ENCODE measurements at places on chromosomes 3 and 15.

- no peak for DNase-seq
Observed at GRCh38 chr3:68504201-68504600, 428.1 kb downstream of the TAFA4 start.

GRCh38 chr3:141452045-141452444 is 34.8 kb upstream of the RASA2 start:
- DNase-seq, result peak; percentile 64

- DNase-seq, result peak; percentile 71
Observed at GRCh38 chr15:76575274-76575673, 238.7 kb downstream of the ISL2 start.

DNA sequence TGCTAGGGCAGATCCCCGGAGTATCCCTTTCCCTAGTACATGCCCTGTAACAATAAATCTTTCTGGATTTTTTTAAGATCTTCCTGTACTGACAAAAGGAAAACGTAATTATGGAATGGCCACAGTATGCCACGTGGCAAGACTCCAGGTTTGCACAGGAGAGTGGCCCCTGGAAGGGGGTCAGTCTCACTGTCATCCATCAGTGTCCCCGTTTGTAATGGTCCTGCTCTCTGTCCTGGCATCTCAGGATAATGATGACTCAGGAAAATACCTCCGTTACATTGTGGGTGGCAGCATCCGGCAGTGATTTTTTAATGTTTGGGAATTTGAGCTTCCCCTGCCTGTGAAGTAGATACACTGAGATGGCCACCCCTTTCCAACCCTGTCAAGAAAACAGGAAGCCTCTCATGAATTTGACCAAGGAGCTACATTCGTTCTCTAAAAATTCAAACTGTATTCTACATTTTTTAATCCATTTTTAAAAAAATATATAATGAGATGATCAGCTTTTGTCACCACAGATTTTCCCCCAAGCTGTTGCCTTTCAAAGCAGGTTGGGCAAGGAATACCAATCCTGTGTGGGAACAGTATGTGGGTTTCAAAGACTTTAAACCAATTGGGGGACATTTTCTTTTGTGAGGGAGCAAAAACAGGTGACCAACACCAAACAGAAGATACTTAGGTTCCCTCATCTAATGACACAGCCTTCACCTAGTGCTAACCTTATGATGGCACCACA is 110.4 kb downstream of the C3orf70 start:
- DNase-seq, result no peak

- no peak for DNase-seq
Observed at GRCh38 chr15:74215958-74216357, 13.4 kb upstream of the STRA6 start.

DNA sequence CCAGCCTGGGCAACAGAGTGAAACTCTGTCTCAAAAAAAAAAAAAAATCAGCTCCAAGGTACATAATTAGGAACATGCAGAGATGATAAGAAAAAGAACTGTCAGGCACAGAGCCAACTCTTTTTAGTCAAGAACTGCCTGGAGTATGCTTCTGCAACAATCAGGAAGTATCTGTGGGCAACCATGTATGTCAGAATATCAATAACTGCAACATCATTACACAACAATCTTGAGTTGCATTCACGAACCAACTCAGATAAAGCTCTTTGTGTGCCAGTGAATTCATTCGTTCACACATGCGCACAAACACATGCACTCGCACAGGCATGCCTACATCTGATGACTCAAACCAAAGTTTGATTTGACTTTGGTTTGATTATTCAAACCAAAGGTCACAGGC is 32.1 kb downstream of the EFHB start:
- no peak for DNase-seq

DNA sequence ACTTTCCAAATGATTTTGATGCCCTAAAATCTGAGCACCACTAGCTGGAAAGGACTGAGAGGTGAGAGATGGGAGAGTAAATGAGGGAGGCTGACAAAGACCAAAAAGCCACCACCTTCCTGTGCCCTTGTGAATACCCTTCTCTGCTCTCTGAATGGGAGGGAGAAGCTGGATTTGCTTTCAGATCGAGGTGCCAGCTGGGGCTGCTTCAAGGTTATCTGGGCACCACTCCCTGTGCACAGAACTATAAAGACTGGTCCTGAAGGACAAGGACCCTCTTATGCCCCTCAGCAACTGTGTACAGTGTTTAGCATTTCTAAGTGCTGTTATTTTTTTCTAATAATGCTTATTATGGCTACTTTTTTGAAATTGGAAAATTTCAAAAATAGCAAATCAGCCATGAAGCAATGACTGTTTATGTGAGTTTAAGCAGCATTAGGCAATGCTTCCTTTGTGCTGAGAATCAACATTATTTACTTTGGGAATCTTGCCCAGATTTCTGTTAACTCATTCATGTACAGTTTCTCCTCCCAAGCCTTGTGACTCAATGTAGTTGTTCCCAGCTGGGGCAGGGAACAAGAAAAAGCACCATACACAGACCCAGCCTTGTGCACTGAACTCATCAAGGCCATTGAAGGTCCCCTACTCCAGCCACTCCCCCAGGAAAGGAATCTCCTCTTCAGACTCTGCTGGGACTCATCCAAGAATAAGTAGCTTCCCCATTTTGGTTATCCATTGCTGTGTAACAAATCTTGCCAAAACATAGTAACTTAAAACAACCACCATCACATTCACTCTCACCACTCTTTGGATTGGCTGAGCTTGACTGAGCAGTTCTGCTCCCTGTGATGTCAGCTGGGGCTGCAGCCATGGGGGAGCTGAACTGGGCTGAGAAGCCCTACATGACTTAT is 37.3 kb upstream of the CDV3 start:
- no peak for DNase-seq

GRCh38 chr3:85570819-85571218 is 612.0 kb downstream of the CADM2 start:
- no peak for DNase-seq

DNA sequence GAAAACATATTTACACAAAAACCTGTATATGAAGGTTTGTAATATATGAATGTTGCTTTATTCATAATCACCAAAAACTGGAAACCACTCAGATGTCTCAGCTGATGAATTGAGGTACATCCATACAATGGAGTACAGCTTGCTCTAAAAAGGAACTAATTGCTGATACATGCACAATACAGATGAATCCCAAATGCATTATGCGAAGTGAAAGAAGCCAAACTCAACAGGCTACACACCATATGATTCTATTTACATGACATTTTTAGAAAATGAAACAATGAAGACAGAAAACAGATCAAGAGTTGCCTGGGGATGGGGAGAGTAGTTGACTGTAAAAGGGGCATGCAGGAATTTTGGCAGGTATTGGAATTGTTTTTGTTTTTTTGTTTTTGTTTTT is 95.5 kb downstream of the IQCH start:
- no peak for DNase-seq

GRCh38 chr15:78453447-78453846 is 15.4 kb downstream of the IREB2 start:
- no peak for DNase-seq

DNA sequence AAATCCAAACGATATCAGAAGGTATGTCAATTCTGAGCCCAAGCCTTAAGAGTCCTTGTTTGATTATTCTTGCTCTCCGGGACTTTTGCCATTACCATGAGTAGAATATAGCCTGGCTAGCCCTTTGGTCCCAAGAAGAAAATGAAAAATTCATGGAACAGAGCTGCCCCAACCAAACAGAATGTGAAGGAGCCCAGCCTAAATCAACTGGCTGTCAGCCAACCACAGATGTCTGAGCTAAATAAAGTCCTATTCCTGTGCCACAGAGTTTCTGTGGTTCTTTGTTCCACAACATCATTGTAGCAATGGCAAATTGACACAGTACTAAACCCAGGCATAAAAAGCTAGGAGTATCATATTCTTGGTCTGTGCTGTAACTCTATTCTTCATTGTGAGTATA is 185.2 kb downstream of the CPNE4 start:
- DNase-seq, result no peak

DNA sequence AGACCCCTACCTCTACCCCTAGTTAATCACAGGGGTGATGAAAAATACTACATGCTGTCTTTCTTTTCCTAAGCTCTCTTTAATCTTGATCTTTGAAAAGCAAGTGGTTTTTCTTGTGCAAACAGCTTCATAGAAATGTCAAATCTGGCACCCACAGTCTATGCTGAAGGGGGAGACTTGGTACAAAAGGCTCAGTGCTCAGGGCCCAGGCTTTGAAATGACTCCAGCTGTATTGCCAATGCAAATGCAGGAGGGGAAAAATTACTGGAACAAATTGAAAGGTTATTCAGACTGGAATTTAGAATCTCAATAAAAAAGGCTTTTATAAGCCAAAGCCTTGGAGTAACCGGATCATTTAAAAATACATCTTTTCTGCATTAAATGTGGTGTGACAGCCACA is 223.9 kb downstream of the LRTM1 start:
- no peak for DNase-seq

DNA sequence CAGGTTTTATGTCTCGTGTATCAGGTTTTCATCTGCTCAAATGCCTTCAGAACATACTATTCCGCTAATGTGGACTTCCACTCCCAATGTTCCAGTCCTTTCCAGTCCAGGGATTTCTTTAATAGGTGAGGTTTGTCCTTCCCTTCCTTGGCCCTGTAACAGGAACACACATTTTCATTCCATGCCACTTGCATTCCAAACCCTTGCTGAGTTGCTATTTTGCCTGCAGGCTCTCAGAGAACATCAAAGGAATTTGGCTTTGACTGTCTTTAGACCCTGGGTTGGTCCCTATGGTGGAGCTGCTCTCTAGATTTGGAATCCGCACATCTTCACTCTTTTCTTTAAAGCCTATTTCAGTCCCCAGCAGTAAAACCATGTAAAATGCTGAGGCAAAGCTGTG is 12.3 kb upstream of the ALCAM start:
- DNase-seq, result no peak

GRCh38 chr3:149494022-149494758 is 19.7 kb downstream of the TM4SF4 start:
- DNase-seq, result peak; percentile 45

- no peak for DNase-seq
Observed at GRCh38 chr3:189789432-189789831, 158.2 kb downstream of the TP63 start.

DNA sequence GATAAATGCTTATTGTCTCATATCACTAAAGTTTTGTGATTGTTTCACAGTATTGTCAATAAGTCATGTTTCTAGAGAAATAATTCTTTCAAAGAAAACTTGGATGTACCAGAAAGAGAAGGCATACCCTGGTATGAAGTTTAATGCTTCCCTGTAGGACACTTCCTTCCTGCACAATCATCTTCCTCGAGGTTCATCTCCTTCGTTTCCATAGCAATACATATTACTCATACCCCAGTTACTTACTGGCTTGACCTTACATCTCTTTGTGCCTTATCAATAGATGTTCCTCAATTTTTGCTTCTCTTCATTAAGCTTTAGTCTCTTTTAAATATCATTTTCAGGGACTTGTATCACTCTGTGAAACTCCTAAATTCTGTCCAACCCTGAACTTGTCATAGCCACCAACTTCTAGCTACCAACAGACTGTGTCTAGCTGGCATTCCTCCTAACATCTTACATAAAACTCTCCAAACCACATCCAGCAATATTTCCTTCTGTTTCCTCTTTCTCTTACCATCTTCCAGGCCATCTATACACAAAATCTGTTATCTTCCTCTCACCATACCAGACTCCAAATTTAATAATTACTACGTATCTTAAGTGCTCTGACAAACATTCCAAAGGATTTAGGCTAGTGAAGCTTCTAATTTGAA is 134.3 kb downstream of the GADL1 start:
- DNase-seq, result no peak

DNA sequence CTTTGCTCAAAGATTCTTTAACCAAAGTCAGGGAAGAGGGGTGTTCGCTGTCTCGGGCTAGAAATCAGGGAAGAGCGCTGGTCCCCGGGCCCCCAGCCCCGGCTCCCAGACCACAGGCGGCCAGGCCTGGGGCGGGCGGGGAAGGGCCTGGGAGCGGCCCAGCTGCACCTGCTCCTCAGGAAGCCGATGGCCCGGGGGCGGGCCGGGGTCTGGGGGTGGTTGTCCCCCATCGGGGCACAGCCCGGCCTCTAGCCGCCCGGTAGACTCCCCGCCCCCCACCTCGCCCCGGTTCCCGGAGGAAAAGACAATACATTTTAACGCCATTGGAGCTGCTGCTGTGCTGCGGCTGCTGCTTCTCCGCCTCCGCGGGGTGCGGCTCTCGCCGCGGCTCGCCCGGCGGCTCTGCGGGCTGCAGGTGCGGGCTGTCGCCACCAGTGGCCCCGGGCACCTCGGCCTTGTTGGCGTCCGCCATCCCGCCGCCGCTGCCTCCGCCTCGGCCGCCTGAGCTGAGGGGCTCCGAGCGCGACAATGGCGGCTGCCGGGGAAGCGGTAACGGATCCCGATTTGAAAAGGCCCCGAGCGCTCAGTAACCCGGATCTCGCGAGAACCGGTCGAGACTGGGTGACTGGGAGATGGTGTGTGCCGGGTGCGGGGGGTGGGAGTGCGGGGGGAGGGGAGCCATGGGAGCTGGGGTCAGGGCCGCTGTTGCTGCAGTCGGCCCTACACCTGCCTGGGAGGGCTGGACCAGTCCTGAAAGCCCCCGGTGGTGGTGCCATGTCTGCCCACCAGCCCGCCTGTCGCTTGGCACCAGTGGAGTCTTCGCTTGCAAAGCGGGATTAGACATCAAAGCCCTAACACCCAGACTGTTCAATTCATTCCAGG is at the start of gene MYEF2:
TSS of gene MYEF2 (minus strand) at position 530 of the 882 bp plus-strand sequence. CDS start at position 472, 58 bp downstream.
- DNase-seq, result peak; percentile 86

- no peak for DNase-seq
Observed at GRCh38 chr3:81684751-81685395, 76.6 kb downstream of the GBE1 start.

DNA sequence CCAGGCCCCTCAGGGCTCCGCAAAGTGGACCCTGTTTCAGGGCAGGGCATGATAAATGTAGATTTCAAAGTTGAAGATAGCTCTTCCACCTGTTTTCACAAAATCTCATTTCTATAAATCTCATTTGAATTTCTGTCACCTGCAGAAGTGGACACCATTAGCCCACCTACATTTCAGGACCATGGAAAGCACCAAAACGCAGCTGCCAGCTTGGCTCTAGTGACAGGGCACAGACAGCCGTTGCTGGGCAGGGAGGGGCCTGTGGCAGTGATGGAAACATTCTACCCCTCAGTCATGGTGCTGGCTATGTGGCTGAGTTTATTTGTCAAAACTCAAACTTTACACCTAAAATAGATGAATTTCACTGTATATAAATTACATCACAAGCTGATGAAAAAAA is 40.4 kb downstream of the PRR23E start:
- no peak for DNase-seq

DNA sequence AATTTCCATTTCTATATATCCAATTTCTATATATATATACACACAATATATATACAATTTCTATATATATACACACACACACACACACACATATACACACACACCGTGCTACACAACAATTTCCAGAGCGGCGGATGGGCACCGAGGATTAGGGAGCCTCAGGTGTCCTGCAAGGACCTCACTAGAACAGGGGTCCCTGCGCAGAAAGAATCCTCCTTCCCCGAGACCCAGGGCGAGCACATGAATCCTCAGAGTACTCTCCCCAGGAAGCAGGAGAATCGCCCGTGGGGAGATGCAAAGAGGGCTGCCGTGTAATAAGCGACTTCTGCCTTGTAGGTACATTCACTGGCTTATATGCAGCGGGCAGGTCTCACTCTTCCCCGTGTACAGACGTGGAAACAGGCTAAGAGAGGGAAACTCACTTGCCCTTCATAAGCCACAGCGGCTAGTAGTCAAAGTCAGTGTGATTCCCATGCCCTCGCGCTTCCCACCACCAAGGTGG is 467 bp downstream of the PIF1 start:
- DNase-seq, result no peak
